Stimulated activated CD8-positive, alpha-beta memory T cell treated with anti-CD3 and anti-CD28 coated beads, Interleukin-7, amount 100 ng/mL, for 24 hours (primary cell): ENCODE measurements at places on chromosomes 2 and 18.

DNA sequence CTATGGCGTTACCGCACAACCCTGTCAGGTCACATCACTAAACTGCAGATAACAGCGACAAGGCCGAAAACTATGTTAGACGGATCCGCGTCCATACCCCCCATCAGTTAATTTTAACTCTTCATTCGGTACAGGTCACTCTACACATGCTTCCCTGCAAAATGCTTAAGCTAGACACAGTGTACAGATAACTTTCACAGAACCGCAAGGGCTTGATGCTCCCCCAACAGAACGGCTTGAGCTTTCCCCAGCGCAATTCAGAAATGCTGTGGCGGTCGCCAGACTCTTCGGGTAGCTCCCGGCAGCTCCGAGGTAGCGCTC lies 283 bp upstream of the RBBP8 start:
- no peak for DNase-seq

GRCh38 chr2:122100346-122100745 lies 344.9 kb downstream of the TSN start:
- DNase-seq, result no peak

- DNase-seq, result no peak
Measured at GRCh38 chr2:199462956-199463692, 5.4 kb upstream of the SATB2 start.

DNA sequence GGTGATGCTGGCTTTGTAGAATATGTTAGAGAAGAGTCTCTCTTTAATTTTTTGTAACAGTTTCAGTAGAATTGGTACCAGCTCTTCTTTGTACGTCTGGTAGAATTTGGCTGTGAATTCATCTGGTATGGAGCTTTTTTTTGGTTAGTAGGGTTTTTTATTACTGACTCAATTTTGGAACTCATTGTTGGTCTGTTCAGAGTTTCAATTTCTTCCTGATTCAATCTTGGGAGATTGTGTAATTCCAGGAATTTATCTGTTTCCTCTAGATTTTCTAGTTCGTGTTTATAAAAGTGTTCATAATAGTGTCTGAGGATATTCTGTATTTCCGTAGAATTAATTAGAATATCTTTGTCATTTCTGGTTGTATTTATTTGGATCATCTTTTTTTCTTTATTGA lies 943.5 kb downstream of the TRIB2 start:
- DNase-seq, result no peak

DNA sequence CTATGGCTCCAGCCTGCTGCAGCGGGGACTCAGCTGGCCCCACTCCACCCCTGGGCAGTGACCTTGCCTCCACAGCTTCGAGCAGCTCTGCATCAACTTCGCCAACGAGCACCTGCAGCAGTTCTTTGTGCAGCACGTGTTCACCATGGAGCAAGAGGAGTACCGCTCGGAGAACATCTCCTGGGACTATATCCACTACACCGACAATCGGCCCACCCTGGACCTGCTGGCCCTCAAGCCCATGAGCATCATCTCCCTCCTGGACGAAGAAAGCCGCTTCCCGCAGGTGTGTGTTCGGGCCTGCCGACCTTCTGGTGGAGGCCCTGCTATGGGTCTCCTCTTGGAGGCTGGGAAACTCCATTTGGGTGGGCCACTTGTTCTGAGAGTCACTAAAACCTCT lies 48.6 kb downstream of the MYO7B start:
- DNase-seq, result no peak

DNA sequence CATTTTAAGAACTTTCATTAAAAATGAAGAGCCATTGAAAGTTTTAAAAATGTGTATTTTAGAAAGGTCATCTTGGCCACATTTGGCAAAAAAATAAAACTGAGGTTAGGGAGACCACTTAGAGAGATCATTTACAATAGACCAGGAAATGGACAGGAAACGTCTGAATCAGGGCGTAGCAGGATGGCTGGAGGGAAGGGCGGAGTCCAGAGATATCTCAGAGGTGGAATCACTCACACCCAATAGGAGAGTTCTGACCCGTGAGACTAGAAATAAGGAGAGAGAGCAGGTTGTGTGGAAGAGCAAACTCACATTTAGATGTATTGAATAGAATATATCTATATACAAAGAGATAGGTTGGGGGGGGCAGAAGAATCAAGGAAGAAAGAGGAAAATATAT lies 373.4 kb downstream of the METTL4 start:
- DNase-seq, result no peak

DNA sequence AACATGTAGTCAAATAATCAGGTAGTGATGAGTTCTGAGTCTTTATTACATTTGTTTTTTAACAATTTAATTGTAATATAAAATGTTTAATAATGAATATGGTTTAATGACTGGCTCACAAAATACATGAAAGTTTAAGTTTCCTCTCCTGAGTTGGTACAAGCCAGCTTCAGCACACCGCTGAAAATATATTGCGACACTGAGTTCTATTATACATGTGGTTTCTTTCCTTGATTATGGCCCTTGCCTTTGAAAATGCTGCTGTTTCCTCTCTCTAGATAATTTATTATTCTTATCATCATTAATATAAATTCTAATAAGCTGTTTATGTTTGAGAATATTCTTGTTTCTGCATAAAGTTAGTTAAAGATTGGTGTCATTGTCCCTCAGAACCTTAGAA lies 249.3 kb downstream of the PARD3B start:
- DNase-seq, result no peak

DNA sequence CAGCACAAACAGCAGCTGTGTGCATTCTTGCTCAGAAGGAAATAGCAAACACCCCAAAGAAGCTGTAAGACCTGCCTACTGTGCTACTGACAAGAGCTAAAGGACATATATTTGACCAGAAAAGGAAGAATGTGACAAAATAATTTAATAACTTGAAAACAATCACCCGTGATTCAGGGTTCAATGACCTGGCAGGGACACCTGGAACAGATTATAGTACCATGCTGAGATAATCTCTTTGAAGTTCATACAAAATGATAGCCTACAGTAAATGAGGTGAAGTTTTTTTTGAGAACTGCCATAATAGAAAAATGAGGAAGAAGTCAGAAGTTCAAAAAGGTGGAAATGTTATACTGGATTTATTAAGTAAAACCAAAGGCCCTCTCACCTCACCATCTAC lies 324.8 kb upstream of the GULP1 start:
- no peak for DNase-seq

DNA sequence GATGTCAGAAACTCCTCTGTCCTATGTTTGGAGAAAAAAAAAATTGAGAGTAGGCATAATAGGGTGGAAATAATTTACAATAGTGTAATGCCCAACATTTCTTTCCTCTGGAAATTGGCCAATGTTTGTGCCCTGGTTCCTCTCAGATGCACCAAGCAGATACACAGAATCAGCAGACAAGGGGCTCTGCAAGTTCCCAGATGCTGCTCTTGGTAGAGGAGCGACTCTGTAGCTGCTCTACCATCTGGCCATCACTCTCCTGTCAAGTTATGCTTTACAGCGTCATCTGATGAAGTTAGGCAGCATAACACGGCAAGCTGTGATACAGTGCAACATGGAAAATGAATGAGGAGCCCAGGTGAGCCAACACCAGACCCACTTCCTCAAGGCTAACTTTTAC lies 1.6 kb downstream of the DYTN start:
- no peak for DNase-seq

DNA sequence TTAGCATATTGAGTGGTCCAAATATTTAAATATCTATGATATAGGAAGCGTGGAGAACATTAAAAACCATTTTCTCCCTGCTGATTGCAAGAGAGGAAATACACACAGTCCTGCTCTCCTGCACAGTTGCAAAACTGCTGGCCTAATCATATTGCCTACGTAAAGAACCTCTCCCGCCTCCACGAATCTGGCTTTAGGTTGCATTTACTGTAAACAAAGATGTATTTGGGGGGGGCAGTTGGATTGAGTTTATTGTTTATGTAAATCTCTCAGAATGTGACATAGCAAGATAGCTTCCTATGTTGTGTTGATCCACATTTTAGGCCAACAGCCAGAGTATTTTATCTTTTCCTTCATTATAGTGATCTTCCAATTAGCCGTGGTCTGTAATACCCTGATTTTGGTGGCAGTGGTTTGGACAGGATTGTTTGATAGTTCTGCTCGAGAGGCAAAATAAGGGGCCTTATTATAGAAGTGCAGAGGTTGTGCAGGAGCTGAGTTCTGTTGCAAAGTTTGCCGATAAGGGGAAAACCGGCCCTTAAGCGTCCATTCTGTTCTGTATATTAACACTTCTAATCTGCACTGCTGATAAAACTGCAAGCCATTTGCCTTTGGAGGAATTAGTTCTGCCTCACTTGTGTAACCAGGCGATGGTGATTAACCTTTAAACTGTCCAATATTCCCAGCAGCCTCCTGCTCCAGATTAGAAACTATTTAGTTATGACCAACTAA lies 101.6 kb upstream of the SIX3 start:
- DNase-seq, result no peak

DNA sequence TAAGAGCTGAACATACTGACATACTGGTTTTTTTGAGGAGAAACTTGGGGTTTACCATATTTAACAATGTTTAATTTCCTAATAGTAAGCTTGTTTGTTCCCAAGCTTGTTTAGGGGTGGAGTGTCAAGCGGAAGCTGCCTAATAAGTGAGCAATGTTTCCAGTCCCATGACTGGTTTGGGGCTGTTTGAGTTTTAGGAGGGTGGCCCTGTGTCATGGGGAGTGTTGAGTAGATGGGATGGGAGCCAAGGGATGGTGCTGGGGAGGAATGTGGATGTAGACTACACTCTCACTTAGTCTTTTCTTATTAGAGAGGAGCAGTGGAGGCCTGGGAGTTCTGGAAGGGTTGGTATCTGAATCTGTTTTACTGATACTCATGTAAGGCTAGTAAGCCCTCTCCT lies 128.5 kb downstream of the TANC1 start:
- DNase-seq, result no peak

GRCh38 chr2:50125246-50125645 lies 906.7 kb downstream of the NRXN1 start:
- no peak for DNase-seq

GRCh38 chr2:9811679-9812511 lies 31.4 kb upstream of the TAF1B start:
- no peak for DNase-seq

GRCh38 chr2:34646901-34647300 lies 1047.8 kb upstream of the FAM98A start:
- DNase-seq, result no peak

GRCh38 chr2:23602116-23602515 lies 217.1 kb downstream of the KLHL29 start:
- no peak for DNase-seq

DNA sequence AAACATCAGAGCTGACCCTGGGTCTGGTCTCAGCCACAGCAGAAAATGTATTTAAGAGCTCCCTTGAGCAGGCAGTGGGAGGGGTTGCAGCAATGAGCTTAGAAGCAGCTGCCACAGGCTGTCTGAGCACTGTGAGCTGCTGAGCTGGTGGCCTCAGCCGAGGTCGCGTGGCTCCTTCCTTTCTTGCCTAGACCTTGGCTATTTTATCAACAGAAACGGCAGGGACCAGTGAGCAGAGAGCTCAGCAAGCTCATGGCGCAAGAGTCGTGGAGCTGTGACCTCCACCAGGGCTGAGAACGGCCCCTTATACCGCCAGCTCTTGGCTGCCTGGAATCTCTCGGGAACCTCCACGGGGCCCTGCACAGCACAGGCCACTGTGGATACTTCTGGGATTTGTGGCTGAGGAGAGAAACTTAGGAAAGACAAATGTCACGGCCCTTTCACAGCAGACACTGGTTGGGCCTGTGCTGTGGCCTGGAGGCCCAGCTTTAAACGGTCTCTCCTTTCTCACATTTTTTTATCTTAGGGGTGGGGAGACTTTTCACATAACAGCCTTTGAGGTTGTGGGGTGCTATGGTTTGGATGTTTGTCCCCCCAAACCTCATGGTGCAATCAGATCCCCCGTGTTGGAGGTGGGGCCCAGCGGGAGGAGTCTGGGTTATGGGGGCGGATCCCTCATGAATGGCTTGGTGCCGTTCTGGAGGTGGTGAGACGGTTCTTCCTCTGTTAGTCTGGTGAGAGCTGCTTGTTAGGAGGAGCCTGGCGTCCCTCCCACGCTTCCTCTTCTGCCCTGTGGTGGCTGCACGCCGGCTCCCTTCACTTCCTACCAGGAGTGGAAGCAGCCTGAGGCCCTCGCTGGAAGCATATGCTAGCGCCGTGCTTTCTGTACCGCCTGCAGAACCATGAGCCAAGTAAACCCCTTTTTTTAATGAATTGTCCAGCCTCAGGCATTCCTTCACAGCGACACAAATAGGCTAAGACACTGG lies 1.7 kb downstream of the ALLC start:
- DNase-seq, result no peak

- DNase-seq, result peak; percentile 59
Measured at GRCh38 chr2:218272531-218273212, 2.4 kb downstream of the PNKD start.

DNA sequence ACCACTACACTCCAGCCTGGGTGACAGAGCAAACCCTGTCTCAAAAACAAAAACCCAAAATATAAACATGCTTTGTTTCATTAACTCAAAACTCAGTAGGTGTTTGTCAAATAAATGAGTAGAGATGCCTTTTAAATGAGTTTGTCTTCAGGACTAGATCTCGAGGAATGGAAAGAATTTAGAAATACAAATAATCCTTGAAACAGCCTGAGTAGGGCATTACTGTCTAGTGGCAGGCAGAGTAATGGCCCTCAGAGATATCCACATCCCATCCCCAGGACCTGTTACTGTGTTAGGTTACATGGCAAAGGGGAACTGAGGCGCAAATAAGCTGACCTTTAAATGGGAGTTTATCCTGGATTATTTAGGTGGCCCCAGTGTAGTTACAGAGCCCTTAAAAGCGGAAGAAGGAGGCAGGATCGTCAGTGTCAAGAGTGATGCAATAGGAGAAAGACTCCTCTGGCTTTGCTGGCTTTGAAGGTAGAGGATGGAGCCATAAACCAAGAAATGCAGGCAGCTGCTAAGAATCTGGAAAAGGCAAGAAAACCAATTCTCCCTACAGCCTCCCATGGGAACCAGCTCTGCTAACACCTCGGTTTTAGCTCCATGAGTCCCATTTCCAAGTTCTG lies 63.0 kb downstream of the CABLES1 start:
- no peak for DNase-seq

DNA sequence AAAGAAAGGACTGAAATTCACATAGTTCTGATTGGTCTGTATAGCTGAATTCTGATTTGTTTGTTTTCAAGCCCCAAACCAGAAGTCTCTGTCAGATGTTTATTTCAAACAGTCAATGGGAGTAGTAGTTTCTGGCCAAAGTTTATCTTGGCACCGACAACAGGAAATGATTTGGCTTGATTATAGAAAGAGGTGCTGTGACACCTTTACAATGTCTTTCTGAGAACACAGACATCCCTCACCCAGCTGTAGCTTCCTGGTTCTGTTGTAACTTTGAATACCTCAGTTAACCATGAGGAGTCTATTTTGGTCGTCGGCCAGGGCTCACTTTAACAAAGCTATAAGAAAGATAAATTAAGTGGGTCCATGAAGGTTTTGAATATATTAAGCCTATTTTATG lies 545.0 kb upstream of the ZNF804A start:
- no peak for DNase-seq
